Naive thymus-derived CD4-positive, alpha-beta T cell (primary cell): ENCODE measurements at places on chromosomes 12 and 14. TPM values are rescaled to one million over a fixed set of nuclear protein-coding genes. Genes with fewer than 3 reads are reported as not detected.

DNA sequence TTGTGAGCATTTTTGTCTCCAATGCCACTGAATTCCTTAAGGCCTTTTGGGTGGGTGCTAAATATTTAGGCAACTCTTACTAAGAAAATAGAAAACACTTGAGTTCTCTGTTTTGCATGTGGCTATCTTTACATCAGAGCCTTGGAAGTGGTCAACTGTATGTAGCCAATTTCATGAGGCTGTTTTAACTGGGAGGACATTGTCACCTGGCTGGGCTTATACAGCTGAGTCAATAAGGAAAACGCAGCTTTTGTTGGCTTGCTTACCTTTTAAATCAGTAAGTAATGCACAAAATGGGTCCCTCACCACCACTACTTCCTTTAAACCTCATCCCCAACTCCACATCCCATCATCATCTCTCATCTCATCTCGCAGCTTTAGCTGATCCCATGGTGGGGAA lies 194.3 kb downstream of the RGS6 start:
- DNase-seq: no peak

The TM9SF1 gene
- 34.4 TPM for polyA plus RNA-seq

The MFAP5 gene
- polyA plus RNA-seq: not detected

The GUCY2C gene
- polyA plus RNA-seq: not detected

The BCL2L2 gene
- polyA plus RNA-seq: not detected

The CELA1 gene
- polyA plus RNA-seq: 9.2 TPM

- no peak for DNase-seq
Observed at GRCh38 chr12:127237151-127237550, 1029.8 kb upstream of the TMEM132C start.

DNA sequence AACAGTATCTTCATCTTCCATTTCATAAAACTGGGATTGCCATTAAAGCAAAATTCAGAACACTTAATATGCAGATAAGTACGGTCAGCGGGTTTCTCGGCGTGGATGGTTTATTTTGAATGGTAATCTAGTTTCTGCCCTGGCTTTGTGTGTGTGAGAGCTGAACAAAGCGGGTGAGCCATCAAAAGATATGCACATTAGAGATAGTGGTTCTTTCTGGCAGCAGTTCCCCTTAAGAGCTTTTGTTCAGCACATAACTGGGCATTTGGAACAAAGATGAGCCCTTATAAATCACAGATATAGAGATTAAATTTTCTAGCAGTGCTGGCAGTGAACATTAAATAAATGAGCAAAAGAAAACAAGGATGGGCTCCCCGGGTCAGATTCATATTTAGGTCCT lies 207.5 kb downstream of the CALM1 start:
- DNase-seq: no peak

DNA sequence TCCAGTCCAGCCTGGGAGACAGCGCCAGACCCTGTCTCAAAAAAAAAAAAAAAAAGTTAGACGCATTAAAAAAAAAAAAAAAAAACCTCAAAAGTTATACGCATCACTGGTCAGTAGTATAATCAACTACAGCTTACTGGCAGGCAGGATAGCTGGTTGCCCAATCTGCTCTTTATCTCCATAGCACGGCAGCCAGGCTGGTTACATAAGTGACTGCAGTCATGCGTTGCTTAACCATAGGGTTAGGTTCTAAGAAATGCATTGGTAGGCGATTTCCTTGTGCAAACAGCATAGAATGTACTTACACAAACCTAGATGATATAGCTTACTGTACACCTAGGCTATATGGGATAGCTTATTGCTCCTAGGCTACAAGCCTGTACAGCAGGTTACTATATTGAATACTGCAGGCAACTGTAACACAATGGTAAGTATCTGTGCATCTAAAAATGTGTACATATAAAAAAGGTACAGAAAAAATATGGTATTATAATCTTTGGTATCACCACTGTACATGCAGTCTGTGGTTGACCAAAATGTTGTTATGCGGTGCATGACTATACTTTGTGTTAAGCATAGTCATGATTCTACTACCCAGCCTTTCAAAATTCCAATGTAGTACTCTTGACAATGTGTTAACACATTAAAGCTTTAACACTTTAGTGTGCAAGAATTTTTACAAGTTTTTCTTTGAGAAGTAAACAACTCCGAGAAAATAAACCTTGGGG lies 8.1 kb downstream of the L2HGDH start:
- DNase-seq: no peak

DNA sequence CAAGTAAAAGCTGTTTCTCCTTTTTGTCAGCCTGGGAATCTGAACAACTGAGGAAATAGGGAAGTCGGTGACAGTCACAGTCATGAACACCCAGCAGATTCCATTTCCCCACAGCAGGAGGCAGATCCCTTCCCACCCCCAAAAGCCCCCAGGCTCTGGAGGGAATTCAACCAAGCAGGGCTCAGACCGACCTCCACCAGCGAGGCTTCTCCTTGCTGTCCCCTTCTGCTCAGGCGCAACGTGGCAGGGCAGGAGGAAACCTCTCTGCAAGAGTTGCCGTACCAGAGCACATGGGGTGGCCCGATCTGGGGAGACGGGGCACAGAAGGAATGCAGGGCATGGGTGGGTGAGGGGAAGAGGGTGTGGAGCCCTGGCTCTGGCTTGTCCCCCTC lies 319 bp downstream of the GALNT6 start:
- no peak for DNase-seq

- peak; percentile 49 for DNase-seq
Observed at GRCh38 chr12:110039085-110039807, 9.1 kb downstream of the C12orf76 start.

The GDF3 gene
- polyA plus RNA-seq: not detected

The RFX4 gene
- polyA plus RNA-seq: not detected

The HVCN1 gene
- polyA plus RNA-seq: 25.3 TPM

The DDX51 gene
- polyA plus RNA-seq: 15.6 TPM

GRCh38 chr14:66495218-66496098 lies 9.3 kb downstream of the CCDC196 start:
- DNase-seq: peak; percentile 11

The UNC79 gene
- polyA plus RNA-seq: not detected

DNA sequence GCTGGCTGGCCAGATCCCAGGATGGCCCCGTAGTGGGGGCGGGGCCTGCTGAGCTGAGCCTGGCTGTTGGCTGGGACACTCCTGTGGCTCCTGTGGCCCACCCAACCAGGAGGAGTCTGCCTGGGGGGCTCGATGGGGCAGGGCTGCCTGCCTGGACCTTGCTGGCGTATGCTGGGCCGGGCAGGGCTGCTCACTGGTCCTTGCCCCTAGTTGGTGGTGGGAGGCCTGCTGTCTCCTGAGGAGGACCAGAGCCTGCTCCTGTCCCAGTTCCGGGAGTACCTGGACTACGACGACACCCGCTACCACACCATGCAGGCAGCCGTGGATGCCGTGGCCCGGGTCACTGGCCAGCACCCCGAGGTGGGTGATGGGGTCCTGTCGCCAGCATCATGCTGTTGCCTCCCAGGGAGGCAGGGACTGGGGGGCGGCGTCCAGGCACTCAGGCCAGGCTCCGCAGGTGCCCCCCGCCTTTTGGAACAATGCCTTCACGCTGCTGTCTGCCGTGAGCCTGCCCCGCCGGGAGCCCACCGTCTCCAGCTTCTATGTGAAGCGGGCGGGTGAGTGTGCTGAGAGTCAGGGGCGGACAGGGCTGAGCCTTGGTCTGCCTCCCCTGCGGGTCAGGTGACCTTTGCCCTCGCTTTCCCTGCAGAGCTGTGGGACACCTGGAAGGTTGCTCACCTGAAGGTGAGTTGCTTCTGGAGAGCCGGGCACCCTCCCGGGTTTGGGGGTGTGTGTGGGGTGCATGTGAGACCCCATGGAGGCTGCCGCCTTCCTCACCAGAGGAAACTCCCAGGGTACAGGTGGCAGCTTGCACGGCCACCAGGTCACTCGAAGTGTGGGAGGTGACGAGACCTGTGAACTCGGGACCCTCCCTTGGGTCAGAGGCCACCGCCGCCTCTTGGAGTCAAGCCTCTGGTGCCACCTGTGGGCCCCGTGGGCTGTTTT lies 3.4 kb downstream of the NOC4L start:
- DNase-seq: no peak

DNA sequence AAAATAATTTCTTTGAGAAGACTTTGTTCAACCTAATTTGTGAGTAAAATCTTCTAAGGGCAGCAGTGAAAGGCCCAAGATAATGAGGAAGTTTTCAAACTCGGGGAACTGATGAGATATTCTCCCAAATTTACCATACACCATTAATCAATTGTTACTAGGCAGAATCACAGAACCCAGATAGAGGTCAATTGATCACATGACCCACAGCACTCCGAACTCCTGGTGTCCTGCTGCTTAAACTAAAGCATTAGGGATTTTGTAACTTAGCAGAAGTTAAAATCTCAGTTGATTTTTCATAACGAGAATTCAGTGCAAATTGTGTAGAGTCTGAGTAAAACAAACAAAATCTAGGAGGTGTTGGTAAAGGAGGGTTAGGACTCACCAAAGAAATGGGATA lies 207.8 kb downstream of the C12orf42 start:
- DNase-seq: no peak

The KCNC2 gene
- not detected for polyA plus RNA-seq

The OR4L1 gene
- polyA plus RNA-seq: not detected

DNA sequence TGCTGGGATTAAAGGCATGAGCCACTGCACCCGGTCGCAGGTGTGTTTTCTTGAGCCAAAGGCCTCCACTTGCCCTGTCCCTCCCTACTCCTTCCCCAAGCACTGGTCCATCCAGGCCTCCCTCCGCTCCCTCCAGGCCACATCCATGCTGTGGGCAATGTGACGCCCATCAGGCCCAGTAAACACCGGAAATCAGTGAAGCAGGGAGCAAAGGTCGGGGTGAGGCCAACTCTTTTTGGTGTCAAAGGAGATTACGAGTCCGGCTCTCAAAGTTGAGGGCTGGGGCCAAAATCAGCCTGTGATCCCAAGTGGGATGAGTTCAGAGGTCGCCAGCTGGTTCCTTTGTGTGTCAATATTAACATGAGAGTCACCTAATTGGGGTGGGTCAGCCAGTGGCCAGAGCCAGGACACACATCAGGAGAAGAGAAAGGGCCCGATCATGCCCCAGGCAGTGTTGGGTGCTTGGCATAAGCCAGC lies 195.7 kb downstream of the RBM19 start:
- no peak for DNase-seq

DNA sequence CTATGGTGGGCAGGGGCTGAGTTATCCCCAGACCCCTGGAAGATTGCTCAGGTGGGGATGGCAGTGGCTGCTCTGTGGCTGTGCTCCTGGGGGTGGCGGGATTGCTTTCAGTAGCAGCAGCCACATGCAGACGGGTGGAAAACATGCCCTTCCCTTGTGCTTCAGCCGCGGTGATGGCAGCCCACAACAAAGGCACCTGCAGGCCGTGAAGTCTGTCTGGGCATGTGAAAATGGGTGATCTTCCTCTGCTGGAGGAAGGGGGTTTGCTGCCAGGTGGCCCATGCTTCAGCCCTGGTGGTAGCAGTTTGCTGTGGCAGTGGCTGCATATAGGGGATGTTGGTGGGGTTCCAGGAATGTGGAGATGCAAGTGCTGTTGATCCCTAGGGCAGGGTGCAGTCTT lies 326.2 kb upstream of the RGS6 start:
- DNase-seq: no peak

The TOGARAM1 gene
- polyA plus RNA-seq: 8.7 TPM

The KRT86 gene
- not detected for polyA plus RNA-seq

The OR4K15 gene
- not detected for polyA plus RNA-seq
